HepG2 (cell line): ENCODE measurements at places on chromosomes 7 and 10. TPM values are rescaled to one million over a fixed set of nuclear protein-coding genes. Genes with fewer than 3 reads are reported as not detected.

GRCh38 chr7:24965831-24966708 lies 13.9 kb downstream of the OSBPL3 start:
- DNase-seq, result no peak

GRCh38 chr7:44408596-44408995 lies 81.9 kb downstream of the NUDCD3 start:
- DNase-seq, result no peak

DNA sequence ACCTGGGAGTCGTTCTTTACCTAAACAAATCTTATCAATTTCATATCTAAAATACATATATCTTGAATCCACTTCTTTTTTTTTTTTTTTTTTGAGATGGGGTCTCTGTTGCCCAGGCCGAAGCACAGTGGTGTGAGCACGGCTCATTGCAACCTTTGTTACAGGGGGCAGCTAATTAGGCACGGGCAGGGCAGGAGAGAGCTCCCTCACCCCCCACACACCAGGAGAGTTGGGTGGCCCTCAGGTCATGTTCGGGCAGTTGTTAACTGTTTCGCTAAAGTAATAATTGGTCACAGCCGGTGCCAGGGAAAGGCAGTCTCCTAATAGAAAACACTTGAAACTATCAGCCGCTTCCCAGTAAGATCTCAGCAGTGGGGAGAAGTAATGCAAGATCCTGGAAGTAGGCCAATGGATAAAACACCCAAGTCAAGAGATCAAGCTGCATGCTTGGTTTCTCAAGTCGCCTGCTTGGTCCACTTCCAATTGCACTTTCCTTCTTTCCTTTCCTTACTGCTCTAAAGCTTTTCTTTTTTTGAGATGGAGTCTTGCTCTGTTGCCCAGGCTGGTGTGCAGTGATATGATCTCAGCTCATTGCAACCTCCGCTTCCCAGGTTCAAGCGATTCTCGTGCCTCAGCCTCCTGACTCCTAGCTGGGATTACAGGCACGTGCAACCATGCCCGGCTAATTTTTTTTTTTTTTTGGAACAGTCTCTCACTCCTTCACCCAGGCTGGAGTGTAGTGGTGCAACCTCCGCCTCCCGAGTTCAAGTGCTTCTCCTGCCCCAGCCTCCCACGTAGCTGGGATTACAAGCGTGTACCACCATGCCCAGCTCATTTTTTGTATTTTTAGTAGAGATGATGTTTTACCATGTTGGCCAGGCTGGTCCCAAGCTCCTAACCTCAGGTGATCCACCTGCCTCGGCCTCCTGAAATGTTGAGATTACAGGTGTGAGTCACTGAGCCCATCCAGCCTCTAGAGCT lies 21.3 kb upstream of the EFCAB10 start:
- DNase-seq, result no peak

DNA sequence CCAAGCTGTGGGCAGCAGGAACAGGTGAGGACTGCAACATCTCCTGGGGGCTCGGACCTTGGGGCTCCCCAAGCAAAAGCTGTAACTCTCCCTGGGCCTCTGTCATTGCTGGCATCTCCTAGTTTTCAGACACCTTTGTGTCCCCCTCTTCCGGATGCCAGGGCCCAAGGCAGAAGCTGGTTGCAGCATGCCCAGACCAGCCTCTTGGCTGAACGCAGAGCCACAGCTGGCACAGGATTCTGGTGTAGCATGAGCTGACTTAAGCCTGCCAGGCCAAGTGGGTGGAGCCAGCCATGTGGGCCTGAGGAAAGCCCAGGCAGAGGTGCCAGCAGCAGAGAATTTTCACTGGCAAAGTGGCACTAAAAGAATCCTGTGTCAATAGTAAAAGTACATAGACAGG lies 43.5 kb downstream of the ZWINT start:
- no peak for DNase-seq

- DNase-seq, result no peak
Observed at GRCh38 chr10:118271671-118272070, 70.5 kb downstream of the FAM204A start.

DNA sequence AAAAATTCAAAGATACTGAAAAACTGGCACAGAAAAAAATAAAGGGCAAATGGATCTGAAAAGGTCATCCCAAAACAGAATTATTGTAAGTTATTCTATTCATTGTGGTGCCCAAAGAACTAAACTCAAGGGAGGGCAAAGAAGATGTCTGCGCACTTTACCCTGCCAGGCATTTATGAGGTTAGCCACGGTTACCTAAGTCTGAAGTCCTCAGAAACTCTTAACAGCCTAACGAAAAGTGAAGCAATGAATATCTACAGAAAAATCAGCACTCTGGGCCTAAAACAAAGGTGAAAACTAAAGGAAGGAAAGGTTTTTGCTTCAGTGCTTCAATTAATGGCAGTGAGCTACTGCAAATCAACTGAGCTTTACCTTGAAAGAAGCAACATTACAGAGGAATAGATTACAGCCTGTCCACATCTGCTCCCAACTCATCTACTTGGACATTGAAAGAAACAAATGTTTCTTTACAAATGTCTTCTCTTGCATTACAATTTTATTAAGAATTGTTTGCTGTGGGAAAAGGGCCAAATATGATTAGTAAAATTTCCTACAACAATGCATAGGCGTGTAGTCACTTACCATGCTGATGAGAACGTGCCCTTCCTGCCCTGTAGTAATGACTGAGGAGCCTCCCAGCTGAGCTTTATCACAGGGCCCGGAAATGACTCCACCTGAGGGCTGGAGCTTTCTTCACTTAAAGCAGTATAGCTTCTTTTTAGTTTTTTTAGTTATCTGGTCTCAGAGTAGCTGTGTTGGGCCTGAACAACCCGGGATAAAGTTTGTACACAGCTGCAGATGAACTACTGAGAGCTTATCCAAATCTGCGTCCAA lies at the start of gene TUBAL3:
Gene TUBAL3, minus strand, starts transcription at position 621 of the 834 bp plus-strand sequence. Its CDS starts 36 bp downstream, at position 585.
- no peak for DNase-seq

- no peak for DNase-seq
Observed at GRCh38 chr7:18019555-18019954, 8.1 kb downstream of the PRPS1L1 start.

DNA sequence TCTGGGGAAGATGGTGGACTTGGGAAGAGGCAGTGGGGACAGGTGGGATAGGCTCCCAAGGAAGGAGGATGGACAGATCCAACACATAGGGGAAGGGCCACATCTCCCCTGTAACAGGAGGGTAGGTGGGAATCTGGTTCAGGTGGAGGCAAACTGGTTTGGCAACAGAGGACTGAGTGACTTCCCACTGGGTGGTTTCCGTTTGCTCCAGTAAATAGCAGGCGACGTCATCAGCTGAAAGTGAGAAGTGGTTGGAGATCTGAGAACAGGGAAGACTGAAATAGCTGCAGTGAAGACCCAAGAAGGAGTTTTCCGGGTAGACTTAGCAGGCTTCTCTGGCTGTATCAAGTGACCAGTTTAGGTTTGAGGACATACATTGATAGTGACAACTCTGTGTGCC lies 504.4 kb downstream of the GALNT17 start:
- no peak for DNase-seq

DNA sequence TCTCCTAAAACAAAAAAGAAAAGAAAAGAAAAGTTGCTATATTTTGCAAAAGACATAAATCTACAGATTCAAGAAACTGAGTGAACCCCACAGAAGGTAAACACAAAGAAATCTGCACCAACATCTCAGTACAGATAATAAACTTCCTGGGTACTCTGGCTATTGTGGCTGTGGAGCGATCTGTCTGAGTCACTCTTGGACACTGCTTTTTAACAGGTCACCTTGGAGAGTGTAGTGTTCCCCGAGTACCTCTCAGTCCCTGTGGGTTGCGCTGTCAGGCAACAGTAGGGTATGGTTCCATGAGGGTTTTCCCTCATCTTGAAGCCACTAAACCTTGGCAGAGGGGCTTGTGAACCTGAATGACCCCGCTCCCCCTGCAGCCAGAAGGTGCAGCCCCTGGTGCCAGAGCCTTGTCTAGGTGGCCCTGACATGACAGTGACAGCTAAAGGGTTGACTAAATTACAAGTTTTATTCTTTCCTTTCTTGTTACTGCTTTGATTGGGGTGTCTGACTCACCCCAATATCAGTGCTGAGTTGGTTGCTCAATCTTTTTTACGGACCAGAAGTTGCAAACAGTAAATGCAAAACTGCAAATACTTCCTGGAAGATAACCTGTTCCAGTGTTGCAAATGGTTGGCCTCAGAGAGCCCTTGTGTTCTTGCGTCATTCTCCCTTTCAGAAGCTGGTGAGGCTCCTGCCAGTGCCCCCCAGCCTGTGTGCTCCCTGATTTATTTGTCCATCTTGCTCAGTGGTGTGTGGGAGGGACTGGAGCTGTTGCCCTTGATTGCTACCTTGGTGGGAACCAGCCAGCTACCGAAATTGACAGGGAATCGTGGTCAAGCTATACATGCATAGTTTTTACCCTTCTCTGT lies 30.6 kb downstream of the POR start:
- peak; percentile 78 for DNase-seq

GRCh38 chr7:5218564-5219360 lies 28.7 kb downstream of the WIPI2 start:
- DNase-seq, result no peak

DNA sequence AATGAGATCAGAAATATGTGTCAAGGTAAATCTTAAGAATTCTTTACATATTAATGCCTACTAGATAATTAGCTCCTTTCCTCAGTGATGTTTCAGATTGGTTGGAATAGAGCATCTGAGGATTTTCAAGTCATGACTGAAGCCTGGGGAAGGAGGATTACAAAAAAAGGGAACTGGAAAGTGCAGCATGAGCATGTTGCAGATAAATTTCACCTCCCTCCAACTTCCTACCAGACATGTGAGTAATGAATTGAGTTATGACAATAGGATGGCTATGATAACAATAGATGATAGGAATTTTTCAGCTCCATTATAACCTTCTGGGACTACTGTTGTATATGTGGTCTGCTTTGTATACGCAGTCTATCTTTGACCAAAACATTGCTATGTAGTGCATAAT lies 104.2 kb upstream of the RAB18 start:
- DNase-seq, result no peak

- peak; percentile 50 for DNase-seq
Observed at GRCh38 chr10:88386821-88387773, 196.0 kb downstream of the RNLS start.

- DNase-seq, result no peak
Observed at GRCh38 chr10:26969145-26969926, 108.6 kb upstream of the ABI1 start.

GRCh38 chr7:29076631-29077030 lies 69.7 kb downstream of the CPVL start:
- DNase-seq, result no peak

- DNase-seq, result peak; percentile 93
Observed at GRCh38 chr7:29412912-29413311, 150.7 kb upstream of the PRR15 start.

Gene HEPACAM2
- not detected in 2 replicates for total RNA-seq

Gene AGAP4
- total RNA-seq, result 5.8 and 11.0 TPM in 2 replicates

Gene SPDYE2
- total RNA-seq, result not detected in 2 replicates

Gene SMO
- 22.1 and 32.3 TPM in 2 replicates for total RNA-seq

Gene CYP26C1
- total RNA-seq, result 0.02 TPM in 1 of 2 replicates, not detected in the other

Gene SFTPA1
- not detected in 2 replicates for total RNA-seq

Gene HSPA12A
- 12.9 and 13.6 TPM in 2 replicates for total RNA-seq

Gene TBXAS1
- total RNA-seq, result 4.0 and 6.1 TPM in 2 replicates

Gene SLC26A3
- total RNA-seq, result 0.08 and 0.11 TPM in 2 replicates

Gene SMC3
- 48.0 and 85.7 TPM in 2 replicates for total RNA-seq

Gene IKZF1
- total RNA-seq, result not detected in 2 replicates

Gene MYL10
- total RNA-seq, result not detected in 2 replicates

Gene NUTM2B
- 0.27 TPM in 2 replicates for total RNA-seq

Gene PKD2L1
- 0.07 and 0.31 TPM in 2 replicates for total RNA-seq

Gene CFAP70
- 0.13 and 0.27 TPM in 2 replicates for total RNA-seq

Gene GBX1
- not detected in 2 replicates for total RNA-seq
